ENCODE measurements at places on chromosomes 1 and 21.

- no peak for DNase-seq
Observed at GRCh38 chr1:107433068-107433467, 292.2 kb downstream of the NTNG1 start.

- no peak for DNase-seq
Observed at GRCh38 chr1:47865881-47866535, 131.2 kb downstream of the TRABD2B start.

DNA sequence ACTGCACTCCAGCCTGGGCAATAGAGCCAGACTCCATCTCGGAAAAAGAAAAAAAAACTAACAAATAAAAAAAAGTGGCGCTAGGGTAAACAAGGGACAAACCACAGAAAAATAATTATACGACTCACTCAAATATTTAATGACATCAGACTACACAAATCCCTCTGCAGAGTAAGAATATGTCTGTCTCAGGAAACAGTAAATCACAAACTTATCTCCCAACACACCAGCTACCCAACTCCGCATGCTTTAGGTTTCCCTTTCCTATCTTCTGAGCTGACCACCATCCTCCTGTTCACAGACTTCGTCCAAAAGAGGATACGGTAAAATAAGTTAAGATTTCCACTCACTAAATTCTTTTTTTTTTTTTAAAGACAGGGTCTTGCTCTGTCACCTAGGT, 16.2 kb downstream of the WDR47 start:
- DNase-seq = no peak

GRCh38 chr1:185593271-185593670, 140.9 kb upstream of the HMCN1 start:
- DNase-seq = no peak

GRCh38 chr1:215830226-215830810, 263.2 kb downstream of the KCTD3 start:
- no peak for DNase-seq

GRCh38 chr1:201760516-201760915, 68.4 kb upstream of the IPO9 start:
- no peak for DNase-seq

- DNase-seq = peak; percentile 51
Observed at GRCh38 chr1:33410091-33410701, 20.7 kb downstream of the PHC2 start.

DNA sequence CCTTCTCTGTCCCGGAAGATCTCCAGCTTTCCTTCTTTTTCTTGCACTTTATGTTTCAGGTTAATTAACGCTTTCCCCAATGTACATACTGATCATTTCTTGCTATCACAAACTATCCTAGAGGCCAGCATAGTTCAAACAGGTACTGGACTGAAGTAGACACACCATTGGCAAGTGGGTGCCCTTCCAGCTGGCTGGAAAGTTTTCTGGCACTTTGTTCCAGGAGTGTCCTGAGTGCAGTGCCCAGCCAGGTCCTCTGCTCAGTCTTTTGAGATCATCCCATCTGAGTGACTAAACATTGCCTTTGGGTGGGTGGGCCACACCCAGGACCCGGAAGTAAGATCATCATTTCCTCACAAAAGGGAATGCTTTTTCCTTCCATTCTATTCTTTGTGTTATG, 15.0 kb upstream of the DUSP23 start:
- no peak for DNase-seq

- DNase-seq = peak; percentile 33
Observed at GRCh38 chr1:157496121-157496526, 56.2 kb downstream of the FCRL5 start.

GRCh38 chr1:155975375-155976061, 2.8 kb downstream of the ARHGEF2 start:
- DNase-seq = no peak

GRCh38 chr1:63323865-63324778, 1.8 kb downstream of the FOXD3 start:
- peak; percentile 18 for DNase-seq

DNA sequence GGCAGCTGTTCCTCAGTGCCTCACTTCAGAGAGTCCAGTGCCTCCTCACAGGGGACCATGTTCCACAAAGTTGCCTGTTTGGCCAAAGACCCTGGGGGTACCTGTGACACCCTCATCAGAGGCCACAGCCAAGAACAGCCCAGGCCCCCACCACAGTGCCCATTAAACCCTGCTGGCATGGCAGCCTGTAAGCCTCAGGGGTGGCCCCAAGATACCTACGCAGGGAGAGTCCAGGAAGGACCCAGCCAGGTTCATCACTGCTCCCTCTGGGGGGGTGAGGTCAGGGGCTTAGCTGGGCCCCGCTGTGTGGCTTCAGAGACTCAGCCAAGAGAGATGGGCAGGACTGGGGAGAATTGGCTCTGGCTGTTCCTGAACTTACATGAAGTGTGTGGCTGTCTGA, 19.1 kb upstream of the PRDM16 start:
- no peak for DNase-seq

DNA sequence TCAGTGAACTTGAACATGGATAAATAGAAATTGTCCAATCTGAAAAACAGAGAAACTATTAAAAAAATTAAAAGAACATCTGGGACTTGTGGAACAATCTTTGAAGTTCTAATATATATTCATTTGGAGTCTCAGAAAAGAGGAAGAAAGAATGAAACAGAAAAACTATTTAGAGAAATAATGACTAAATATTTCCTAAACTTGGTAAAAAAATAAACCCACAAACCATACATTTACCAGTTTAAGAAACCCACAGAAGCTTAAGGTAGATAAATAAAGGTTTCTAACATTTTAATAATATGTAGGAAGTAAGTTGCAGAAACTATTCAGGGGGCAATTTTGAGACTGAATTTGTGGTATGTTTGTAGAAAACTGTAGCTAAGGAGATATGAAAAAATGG, 437.8 kb downstream of the PTBP2 start:
- no peak for DNase-seq

DNA sequence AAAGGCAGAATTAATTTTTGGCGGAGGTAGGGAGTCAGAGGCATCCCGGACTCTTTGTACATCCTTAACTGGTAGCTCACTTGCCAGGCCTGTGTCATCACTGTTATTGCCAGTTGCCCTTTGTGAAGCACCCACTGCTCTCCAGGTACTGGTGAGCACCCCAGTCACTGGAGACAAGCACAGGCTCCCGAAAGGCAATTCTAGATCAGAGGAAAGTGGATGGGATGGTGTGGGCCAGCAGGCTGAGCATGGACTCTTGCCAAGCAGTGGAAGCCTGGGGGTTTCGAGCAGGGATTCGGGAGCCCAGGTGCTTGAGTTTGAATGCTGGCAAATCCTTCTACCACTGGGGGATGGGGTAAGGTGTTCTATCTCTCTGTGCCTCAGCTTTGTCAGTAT, 551.1 kb downstream of the MATN1 start:
- no peak for DNase-seq

GRCh38 chr1:95086949-95087533, 14.3 kb upstream of the ALG14 start:
- peak; percentile 77 for DNase-seq

DNA sequence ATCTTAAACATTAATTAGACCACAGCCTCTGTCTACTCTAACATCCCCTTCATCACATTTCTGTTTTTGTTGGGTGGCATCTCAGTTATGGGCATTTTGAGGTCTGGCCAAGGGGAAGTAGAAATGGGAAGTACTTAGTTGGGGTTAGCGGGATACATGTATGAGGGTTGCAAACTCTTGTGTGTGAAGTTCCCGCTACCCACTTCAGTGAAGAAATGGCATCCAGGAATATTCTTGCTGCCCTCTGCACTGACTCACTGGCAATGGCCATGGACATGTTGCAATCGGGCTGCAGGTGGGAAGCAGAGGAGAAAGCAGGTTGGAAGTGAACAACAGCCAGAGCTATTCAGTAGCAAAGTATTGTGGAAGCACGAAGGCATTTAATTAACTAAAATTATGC, 7.4 kb downstream of the CD48 start:
- DNase-seq = no peak

DNA sequence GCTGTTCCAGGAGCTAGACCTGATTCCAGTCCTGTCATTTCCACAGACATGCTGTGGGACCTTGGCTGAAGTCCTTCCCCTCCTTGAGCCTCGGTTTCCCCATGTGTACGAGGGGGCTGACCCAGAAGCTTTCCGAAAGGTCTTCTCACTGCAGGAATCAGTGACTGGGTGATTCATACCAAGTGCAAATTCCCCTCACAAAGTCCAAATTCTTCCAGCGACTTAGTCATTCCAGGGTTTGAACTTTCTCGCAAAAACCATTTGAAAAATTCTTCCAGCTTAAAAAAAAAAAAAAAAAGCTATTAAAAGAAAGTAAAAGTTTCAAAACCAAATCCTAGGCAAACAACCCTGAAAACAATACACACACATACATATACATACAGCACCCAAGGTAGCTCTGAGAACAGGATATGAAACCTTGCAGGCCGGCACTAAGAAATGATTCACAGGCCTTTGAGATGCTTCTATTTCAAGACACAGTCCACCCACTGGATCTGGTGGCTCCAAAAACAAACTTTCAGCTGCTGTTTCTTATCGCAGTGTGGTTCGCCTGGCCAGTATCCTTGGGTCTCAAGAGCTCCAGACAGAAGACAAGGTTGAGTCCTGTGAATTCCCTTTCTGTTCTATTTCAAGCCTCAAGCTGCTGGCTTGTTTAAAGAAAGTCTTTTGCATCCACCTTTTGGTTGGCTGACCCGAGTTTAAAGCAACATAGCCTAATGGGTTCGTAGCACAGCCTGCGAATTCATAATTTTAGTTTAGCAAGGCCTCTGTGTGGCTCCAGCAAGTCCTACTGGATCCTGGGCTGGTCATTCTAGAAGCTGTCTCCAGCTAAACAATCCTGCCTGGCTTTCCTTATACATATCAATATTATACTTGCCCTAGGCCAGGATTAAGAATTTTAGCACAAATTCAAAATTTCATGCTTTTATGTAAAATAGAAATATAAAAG, 18.0 kb upstream of the ID3 start:
- no peak for DNase-seq

DNA sequence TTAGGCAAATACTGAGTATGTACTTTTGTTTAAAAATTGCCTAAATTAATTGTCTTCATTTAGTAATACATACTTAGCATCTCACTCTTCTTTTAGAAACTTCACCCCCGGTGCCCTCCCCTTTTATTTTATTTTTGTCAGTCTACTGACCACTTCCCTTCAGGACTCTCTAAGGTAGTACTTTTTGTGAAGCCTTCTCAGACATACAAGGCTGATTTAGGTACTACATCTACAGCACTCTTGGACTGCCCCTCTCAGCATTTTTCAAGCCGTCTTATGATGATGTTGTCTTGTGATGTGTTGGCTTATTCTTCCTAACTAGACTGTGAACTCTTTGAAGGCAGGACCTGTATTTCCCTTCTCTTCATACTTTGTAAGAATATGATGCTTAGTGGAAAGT, 24.7 kb downstream of the RPS6KC1 start:
- no peak for DNase-seq

GRCh38 chr1:206510371-206510770, 3.0 kb downstream of the RASSF5 start:
- DNase-seq = no peak

DNA sequence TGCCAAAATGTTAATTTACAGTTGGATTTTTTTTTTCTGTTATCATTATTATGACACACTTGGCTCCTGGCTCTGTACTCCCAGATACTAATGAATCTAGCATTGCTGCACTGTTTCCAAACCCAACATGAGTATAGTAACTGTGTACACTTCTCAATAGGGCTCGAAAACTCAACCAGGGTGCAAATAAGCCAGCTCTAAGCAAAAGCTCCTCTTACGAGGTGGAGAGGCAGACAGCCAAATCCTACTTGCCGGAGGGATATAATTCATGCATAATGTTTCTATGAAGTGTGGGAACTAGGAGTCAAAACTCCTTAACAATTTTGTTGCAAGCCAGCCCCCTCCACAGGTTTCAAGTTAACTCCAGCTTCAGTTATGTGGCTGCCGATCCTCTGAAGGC, 510.4 kb upstream of the ZP4 start:
- no peak for DNase-seq

DNA sequence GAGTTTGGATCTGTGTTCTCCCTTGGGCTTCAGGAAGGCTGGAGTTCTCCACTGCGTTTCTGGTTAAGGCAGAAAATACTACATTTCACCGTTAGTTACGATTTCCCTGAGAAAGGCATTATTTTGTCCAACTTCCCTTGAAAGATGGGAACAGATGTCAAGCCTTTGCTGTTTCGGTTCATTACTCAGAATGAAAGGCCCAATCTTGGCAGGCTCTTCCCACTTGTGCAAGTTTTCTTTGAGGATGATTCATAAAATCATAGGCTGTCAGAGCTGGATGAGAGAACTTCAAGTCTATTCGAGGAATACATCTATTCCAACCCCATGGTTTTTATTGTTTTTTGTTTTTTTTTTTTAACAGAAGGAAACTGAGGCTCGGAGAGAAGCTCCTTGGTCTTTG, 205.2 kb downstream of the GRIK3 start:
- no peak for DNase-seq

DNA sequence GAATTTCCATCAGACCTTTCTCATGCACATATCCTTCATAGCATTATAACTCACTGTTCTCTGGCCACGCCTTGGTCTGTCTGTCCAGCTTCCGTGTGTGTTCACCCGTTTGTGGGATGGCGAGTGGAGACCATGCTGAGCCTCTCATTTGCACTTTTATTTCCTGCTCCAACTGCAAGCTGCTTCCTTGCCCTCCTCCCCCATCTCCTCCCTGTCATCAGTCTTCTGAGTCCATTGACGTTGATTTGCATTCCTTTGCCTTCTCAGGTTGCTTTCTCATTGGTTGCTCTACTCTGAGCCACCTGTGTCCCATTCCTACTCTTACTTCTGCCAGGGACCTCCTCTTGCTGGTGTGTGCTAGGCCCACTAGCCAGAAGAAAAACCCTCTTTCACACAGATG, 146.4 kb downstream of the NOS1AP start:
- no peak for DNase-seq

DNA sequence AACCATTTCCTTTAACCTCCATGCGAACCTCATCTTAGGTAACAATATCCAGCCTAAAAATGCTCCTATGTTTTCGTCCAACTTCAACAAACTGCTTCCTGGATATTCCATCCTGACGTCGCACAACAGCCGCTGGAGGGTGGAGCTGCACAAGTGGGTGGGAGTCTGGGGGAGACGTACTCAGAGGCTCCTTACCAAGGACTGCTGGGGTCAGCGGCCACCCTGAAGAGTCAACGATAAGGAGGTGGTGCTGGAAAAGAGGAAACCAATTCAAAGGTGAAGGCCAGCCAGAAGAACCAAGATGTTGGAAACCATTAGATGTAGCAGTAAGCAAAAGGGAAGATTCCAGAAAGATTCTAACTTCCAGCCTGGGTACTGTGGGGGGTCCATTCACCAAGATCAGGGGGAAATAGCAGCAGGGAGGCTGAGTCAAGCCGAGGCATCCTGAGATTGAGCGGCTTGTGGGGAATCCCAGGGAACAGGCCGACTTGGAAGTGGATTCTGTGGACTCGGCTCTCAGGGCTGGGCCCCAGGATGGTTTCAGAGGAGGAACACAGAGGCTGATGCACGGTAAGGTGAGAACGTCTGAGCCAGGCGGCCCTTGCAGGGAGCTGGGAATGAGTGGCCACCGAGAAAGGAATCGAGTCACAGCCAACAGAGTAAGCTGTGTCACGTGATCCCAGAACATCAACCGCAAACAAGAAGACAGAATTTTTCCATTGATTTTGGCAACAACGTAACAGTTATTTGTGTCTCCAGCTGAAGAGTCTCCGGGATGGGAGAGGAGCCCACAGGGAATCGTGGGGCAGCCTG, 375.7 kb downstream of the NPHP4 start:
- DNase-seq = no peak
